Stimulated activated CD8-positive, alpha-beta memory T cell treated with anti-CD3 and anti-CD28 coated beads, Interleukin-2, amount 100 ng/mL, for 1 hour (primary cell): ENCODE measurements at places on chromosomes 12 and 14.

- DNase-seq = no peak
These were observed 68.6 kb upstream of the MAX start for GRCh38 chr14:65170768-65171507.

DNA sequence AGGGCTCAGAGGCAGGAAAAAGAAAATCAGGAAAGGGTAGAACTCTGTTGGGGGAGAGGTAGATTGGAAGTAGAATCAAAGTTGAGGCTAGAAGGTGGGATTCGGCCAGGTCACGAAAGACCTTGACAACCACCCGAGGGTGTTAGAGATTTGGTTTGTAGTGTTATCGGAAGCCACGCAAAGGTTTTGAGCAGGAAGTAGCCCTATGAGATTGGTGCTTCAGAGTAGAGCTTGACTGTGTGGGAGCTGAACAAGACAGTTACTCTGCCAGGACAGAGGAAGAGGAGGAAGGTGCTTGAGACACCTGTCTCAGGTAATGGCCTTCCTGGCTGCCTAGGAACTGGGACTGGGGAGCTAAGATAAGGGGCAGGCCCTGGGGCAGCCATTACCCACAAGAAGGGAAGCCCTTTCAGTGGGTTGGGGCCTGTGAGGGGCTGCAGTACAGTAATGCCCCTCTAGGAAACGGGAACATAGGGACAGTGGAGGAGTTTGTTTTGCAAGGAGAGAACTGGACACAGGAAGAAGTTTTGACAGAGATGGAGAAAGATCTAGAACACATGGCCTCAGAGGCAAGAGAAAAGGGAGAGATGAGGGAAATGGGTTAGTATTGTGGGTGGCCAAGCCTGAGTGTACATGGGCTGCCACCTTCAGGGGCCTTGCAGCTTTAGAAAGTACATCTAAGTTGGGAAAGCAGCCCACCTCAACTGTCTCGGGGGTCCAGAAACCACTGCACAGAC is 73.5 kb downstream of the RIN3 start:
- DNase-seq = no peak

- no peak for DNase-seq
These were observed 201.2 kb upstream of the PRICKLE1 start for GRCh38 chr12:42790761-42791151.

GRCh38 chr12:119544765-119545625 is 48.6 kb upstream of the TMEM233 start:
- no peak for DNase-seq

- no peak for DNase-seq
These were observed 886.2 kb downstream of the DIO2 start for GRCh38 chr14:79325071-79325470.

- no peak for DNase-seq
These were observed 34.1 kb upstream of the INF2 start for GRCh38 chr14:104655128-104655848.

DNA sequence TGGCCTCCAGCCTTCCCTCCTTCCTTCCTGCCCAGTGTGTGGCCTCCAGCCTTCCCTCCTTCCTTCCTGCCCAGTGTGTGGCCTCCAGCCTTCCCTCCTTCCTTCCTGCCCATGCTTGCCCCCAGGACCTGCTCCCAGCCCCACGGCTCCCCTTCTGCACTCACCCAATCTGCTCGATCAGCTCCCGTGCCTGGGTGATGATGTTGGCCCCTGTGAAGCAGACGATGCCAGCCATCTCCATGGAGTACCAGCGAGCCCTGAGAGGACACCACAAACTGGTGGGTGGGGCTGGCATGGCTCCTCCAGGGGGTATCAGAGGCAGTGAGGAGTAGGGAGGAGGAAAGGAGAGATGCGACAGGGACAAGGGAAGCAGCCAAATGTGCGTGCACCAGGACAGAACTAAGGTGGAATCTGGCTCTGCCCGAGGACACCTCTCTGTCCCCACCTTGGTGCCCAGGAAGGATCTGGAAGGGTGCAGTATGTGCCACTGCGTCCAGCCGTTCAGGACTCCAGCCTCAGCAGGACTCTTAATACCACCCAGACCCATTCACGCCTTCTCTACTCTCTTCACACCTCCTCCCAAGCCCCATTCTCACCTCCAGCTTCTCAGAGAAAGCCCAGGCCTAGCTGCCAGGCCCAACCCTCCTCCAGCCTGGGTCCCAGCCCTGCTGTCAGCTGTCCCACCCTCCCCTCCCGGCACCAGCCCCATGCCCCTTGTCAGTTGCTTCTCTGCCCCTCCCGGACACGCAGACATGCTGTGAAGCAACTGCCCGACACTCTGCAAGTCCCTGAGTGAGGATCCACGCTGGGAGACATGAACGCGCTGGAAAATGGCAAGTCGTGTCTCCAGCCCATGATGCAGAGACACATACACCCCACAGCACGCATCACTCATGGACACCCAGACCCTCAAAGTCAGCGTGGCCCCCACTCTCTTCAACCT is 22.7 kb downstream of the POLE start:
- no peak for DNase-seq

- no peak for DNase-seq
These were observed at the start of gene TTC9 for GRCh38 chr14:70641548-70642302. Gene TTC9 (plus strand): TSS chr14:70641916. CDS start chr14:70642130, 214 bp downstream.

GRCh38 chr14:32571995-32572866 is 243.1 kb downstream of the AKAP6 start:
- DNase-seq = no peak

GRCh38 chr12:116924558-116925453 is 14.1 kb downstream of the FBXW8 start:
- DNase-seq = no peak

GRCh38 chr12:75944905-75945432 is 86.6 kb downstream of the PHLDA1 start:
- no peak for DNase-seq

DNA sequence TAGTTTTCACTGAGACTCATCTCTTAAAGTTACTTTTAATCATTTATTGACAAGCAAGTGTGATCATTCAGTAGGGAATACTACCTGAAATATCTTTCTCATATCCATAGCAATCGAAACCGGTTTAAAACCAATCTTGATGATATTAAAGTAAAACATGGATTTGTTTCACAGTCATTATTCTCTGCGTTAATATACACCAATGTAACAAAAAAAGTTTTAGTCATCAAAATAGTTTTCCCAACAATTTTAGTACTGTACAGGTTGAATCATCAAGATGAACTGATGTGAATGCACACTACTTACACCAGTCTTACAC is 137.0 kb upstream of the KRAS start:
- DNase-seq = no peak
